ENCODE measurements at places on chromosomes 7 and 10.

GRCh38 chr10:116429288-116429977, 1.8 kb downstream of the PNLIPRP3 start:
- no peak for DNase-seq

GRCh38 chr7:156780724-156781455, 112.1 kb downstream of the LMBR1 start:
- DNase-seq = no peak

DNA sequence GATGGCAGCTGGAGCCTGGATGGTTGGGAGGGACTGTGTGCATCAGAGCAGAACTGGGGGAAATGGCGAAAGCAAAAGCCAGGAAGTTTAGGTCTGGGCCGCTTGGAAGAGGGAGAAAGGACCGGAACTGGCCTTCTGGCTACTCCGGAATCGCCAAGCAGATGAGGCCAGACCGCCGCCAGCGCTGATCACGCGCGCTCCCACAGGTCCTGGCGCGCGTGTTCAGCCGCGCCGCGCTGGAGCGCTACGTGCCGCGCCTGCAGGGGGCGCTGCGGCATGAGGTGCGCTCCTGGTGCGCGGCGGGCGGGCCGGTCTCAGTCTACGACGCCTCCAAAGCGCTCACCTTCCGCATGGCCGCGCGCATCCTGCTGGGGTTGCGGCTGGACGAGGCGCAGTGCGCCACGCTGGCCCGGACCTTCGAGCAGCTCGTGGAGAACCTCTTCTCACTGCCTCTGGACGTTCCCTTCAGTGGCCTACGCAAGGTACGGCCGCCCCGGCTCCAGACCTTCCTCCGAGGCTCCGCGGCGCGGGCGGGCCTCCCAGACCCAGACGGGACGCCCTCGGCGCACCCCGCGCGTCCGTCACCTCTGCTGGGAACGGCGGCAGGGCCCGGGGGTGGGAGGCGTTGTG, 2.0 kb downstream of the CYP26C1 start:
- no peak for DNase-seq

GRCh38 chr10:7659560-7659959, 7.2 kb downstream of the ITIH5 start:
- DNase-seq = no peak

- DNase-seq = no peak
These were observed 304.2 kb upstream of the BMPER start for GRCh38 chr7:33601101-33601500.

GRCh38 chr7:22043367-22043766, 97.7 kb upstream of the CDCA7L start:
- no peak for DNase-seq

DNA sequence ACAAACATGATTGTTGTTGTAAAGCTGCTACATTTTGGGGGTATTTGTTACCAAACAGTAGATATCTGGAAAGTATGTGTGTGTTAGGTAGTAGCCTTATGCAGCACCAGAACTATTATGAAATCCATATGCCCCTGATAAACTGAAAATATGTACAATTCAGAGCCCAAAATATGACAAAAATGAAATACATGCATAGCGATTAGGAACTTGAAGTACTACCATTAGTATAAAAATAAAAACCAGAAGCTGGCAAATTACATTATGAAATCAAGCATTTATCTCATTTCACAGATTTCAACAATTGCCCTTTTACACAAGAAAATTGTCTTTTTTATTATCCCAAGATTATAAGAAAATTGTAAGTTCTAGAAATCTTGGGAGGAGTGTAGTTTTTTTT, 33.9 kb downstream of the SLC26A5 start:
- DNase-seq = no peak

GRCh38 chr10:131810805-131811629, 89.8 kb upstream of the PPP2R2D start:
- no peak for DNase-seq

DNA sequence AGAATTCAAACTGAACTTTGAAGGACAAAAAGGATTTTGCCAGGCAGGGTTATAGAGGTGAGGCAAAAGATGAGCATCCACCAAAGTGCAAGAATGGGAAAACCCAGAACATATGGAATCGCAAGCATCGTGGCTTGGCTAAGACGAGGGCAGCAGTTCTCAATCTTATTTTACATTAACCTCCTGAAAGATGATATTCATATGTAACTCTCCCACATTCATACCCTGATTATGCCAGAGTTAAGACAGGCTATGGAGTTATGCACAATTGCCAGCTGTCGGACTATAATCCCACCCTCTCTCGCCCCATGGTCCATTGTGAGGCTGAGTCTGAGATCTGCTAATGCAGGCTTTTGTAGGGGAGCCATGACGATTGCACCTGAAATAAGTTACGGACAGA, 21.2 kb upstream of the ASAH2 start:
- DNase-seq = no peak

- DNase-seq = no peak
These were observed 72.5 kb upstream of the GPR158 start for GRCh38 chr10:25102147-25102822.

GRCh38 chr7:45606050-45606449, 31.9 kb downstream of the ADCY1 start:
- no peak for DNase-seq

DNA sequence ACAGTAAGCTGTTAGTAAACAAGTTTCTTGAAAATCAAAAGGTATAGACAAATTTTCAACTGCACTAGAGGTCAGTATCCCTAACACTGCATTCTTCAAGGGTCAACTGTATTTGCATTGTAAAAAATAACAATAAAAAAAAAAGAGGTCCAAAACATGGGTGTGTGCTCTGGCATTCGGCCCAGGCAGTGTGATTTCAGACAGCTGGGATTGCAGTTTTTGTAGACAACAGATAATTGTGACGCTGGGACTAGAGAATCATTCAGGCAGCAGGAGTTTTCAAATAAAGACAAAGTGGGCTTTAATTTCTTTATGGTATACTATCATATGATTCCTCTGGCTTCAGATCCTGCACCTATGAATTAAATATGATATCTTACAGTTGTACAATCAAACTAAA, 543.2 kb upstream of the SEMA3D start:
- no peak for DNase-seq

DNA sequence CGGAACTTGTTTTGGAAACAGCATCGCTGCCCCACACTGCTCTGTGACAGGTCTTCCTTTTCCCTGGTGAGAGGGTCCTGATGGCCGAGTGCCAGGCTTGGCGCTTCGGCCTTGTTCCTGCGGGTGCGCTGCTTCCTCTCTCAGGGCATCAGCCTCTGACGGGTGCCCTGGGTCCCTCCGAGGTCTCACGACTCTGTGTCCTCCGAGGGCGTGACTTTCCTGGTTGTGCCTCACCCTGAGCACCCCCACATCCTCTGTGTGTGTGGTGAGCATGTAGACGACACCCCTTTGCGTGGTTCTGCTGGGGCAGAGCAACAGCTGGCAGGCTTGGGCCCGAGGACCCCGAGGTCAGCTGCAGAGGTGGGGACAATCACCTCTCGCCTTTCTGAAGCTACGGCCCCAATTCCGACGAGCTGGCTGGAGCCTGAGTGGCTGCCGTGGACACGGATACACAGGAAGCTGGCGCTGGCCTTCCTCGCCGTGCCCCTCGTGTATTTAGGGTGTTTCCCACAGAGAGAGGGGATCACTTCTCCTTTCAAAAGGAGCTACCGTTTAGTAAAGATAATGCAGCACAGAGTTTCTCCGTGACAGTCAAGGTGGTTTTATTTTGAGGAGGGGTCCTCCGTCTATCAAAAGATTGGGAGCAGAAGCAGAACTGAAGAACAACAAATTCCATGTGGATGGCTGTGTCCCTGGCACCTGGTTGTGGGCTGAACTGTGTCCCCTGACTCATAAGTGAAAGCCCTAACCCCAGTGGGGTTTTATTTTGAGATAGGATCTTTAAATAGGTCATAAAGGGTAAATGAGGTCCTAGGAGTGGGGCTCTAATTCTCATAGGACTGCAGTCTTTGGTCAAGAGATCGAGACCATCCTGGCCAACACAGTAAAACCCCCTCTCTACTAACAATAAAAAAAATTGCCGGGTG, 36.2 kb upstream of the PITRM1 start:
- DNase-seq = no peak

GRCh38 chr10:122263971-122264370, 7.1 kb upstream of the BTBD16 start:
- DNase-seq = no peak

DNA sequence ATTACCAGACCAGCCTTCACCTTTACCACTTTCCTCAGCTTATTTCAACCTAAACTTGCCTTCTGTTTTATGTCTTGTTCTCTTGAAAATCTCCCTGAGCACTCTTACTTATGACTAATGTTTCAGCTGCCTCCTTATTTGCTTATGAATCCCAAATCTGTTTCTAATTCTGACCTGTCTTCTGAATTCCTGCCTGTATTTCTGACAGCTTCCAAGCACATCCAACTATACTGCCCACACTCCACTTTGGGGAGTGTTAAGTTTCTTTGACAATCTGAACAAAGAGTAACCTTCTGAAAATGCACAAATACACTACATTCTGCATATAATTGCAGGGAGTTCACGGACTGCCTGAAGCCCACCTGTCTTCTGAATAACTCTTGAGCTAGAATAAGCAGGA, 48.7 kb downstream of the ARMC3 start:
- no peak for DNase-seq

DNA sequence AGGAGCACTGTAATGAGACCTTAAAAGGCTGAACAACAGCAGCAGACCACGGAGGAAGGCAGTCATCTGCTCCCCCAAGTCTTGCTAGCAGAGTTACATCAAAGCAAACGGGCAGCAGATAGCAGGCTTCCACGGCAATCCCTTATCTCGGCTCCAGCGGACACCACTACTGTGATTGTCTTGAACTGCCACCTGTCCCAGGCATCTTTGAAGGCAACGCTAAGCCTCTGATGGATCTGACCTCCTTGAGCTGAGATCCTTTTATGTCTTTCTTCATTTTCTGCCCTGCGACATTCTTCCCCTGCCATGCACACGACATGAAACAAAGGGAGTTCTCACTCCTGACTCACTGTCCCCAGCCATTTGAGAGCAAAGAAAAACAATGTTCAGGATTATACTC, 111.7 kb downstream of the GLI3 start:
- no peak for DNase-seq

DNA sequence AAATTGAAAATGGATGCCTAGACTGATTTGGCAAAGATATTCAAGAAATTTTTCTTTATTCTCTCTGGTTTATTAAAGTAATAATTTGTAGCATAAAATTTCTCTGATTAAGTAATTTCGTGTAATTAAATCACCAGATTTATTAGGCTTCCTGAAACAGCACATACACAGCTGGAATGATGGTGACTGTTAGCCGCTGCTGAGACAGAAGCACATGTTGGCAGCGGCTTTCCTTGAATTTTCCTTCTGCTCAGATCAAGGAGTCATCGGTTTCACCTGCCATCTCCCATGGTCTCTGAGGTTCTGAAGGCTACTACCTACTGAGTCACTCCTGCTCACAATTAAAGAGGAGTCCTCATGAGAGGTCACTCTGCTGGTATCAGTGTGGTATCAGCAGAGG, 101.5 kb downstream of the GFRA1 start:
- no peak for DNase-seq

DNA sequence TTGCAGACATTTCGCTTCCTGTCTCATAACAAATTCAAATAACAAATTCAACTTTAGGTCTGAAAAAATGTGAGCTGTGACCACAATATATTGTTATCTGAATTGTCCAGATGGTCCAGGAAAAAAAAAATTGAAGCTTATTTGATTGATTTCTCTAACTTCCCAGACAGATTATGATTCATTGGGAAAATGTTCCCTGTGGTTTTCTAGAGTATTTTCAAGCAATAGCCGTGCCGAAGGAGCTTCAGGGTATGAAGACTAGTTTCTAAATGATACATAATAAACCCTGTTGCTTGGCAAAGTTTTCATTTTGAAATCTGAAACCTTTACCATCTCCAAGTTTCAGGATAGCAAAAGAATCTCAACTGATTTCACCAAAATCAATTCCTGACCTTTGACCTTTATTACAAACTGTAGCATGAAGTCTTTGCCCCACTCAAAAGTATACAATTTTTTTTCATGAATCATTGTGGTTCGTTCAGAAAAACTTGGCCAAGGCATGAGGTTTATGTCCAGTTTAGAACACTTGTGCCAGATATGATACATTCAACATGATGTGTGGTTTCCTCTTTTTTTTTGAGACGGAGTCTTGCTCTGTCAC, 109.9 kb downstream of the JCAD start:
- DNase-seq = no peak

- no peak for DNase-seq
These were observed 4.0 kb downstream of the INTS1 start for GRCh38 chr7:1500064-1500807.

DNA sequence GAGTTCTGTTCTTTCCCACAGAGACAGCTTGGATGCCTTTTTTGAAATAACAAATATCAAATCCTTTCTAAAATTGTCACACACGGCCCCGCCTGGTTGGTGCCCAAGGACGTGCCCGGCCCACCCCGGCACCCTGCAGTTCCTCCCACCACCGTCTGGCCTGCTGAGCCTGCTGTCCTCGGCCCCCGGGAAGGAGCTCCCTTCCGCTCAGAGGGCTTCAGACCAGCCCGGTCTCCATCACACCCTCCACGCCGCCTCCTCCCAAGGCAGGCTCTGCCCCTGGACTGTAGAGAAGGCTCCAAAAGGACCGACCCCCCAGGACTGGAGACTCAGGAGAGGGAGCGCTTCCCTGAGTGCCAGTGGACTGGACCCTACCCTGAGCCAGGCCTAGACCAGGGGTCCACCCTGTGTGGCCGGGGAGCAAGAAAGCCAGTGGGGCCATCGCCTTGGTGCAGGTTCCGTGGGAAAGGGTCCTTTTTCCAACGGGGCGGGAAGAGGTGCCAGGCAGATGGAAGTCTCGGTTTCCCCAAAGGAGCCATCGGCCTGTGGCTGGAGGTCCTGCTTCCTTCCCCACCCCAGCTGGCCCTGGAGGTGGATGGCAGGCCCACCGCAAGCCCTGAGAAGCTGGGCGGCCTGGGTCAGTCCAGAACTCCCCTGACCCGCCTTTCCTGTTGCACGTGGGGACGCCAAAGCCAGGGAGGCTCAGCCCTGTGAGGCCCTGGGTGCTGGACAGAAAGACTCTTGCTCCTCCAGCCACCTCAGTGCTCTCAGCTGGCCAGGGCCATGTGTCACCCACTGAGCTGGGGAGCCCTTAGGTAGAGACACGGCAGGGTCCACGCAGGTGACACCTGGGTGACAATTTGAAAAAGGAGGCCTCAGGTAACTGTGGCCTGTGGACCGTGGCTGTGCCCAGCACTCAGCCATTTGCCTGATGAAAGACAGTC, 69.8 kb downstream of the PWWP2B start:
- no peak for DNase-seq

DNA sequence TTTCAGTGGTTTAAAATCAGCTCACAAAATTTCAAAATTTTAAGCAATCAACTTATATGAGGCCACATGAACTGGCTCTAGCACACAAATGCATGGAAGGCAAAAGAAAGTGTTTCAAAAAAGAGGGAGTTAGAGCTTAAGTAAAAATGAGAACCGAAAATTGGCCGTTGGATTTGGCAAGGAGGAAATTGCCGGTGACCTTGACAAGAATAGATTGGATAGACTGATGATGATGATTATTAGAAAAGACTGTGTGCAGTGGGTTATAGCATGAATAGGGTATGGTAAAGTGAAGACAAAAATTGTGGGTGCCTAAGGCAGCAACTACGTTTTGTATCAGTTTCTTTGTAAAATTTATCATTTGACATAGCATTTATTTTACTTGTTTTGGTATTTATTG, 175.7 kb downstream of the SEMA3D start:
- no peak for DNase-seq
